ENCODE measurements at places on chromosomes 5 and 9.

DNA sequence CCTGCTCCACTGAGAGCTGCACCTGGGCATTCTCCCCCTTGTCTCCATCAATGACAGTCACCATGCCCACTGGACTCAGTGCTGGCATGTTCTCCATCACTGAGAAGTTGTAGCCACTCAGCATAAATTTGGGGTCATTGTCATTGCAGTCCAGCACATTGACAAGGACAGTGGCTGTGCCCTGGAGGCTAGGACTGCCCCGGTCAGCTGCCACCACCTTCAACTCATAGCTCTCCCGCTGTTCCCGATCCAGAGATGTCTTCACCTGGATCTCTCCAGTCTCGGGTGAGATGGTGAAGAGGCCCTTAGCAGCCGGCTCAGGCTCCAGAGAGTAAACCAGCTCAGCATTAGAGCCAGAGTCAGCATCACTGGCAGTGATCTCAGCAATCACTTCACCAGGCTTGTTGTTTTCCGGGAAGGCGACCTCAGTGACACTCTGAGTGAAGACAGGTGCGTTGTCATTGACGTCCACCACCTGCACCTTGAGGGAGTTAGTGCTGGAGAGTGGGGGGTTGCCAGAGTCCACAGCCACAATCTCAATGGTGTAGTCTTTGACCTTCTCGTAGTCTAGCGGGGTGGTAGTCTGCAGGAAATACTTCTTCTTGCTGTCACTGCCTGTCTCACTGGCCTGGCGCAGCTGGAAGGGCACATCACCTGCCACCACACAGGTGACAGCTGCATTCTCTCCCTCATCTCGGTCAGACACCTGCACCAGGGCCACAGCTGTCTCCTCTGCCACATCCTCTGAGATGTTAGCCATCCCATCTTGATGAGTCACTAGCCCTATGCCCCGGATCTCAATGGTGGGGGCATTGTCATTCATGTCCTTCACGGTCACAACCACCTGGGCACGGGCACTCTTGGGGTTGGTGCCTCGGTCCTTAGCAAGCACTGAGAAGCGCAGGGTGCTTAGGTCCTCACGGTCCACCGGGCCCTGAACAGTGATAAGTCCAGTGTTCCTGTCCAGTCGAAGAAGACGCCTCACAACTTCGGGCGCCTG lies 13.5 kb downstream of the PCDH1 start:
- no peak for DNase-seq

DNA sequence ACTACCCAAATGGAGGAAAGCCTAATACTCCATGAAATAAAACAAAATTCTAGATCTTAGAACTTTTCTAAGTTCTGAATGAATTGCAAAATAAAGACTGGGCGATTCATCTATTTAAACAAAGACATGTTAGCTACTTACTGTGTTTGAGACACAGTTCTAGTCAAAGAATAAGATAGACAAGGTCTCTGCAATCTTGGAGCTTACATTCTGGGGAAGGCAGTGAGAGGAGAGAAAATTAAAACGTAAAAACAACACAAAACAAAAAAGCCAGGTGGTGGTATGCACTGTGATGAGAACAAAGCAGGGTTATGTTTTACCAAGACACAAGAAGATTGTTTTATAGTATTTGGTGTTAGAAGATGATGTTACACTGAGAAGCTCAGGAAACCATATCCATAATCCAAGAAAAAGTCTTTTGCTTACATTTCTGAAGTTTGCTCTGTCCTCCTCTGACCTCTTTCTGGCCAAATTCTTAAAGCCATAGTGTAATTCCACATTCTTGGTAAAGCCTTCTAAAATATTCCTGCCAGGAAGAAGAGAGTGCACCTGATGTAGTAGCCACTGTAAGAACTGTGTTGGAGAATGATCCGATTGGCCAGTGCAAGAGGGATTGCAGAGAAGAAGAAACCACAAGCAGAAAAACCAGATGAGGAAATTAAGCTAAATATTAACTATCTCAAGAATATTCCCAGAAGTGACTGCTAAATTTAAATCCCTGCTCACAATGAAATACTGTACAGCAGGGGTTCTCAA lies 218.4 kb downstream of the PCSK1 start:
- DNase-seq, result no peak

- DNase-seq, result no peak
These were observed 16.6 kb upstream of the S1PR3 start for GRCh38 chr9:88974641-88975040.

GRCh38 chr9:76629205-76629990 lies 134.8 kb upstream of the PCA3 start:
- no peak for DNase-seq

DNA sequence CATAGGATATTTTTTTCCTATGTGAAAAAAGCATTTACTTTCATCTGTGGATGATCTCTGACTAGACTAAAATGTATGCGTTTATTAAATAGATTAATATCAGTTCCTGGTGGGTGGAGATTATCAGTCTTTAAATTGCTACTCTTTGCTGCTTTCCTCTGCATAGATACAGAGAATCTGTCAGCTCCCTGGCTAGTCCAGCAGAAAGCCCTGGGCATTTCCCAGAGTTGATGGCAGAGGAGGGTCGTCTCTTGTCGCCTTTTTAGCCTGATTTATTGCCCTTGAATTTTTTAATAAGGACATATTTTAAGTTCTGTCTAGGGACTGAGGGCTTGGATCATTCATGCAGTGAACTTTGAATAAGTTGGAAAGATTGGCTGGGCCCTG lies 165.5 kb downstream of the CD180 start:
- no peak for DNase-seq

GRCh38 chr5:124599028-124599973 lies 147.1 kb downstream of the ZNF608 start:
- peak; percentile 46 for DNase-seq

DNA sequence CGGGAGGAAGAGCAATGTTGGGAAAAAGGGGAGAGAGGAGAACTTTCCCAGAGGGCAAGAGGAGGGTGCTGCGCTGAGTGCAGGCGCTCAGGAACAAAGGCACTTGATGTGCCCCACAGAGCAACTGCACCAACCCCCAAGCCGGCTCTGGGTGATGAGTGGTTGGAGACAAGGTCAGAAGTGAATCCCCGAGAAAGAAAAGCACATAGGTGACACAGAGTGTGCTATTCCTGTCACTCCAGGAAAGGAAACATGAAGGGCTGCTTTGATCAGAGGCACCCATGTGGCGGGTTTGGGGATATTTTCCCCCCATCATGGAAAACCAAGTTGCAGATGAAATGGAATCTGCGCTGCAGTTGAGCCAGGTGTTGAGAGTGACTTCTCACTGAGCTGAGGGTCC lies 20.7 kb upstream of the SLC25A48 start:
- no peak for DNase-seq

DNA sequence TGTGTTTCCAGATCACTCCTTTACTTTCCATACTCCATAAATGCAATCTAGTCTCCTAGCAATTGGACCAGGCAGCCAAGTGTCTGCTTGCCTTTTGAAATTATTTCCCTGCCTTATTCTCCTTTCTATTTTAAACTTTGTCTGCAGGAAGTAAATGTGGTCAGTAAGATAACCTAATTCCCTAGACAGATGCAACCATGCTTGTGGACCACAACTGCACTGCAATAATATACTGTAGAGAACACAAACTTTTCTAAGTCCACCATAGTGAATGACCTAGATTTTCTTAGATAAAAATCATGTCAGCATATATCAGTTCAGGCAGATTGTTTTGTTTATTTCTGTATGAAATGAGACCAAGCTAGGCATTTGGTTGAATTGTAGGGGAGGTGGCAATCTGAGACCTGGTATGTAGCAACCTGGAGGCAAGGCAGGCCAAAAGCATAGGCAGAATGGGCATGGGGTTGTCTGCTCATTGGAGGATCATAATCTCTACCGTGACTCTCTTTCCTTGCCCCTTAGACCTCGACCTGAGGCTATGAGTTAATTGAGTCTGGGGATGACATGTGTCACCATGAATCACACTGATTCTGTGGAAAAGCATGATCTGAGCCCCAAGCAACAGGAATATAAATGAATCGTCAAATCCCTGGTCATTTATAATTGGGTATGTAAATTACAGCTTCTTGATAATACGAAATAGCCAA lies 20.7 kb downstream of the ACTL7B start:
- no peak for DNase-seq

DNA sequence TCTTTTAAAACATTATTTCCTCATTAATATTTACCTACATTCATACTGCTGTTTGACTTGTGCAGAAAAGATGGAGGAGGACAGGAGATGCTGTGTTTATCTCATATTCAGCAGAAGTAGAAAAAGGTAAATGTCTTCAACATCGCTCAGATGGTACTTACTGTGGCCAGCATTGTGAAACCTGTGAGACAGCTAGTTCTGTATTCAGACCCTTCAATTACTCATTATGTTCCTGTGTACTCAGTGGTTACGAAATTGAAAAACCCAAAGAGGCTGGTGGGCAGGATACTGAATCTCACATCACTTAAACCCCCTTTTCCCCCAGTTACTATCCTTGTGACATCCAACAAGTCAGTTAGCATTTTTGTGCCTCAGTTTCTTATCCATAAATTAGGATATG lies 216.0 kb downstream of the KDM4C start:
- no peak for DNase-seq

DNA sequence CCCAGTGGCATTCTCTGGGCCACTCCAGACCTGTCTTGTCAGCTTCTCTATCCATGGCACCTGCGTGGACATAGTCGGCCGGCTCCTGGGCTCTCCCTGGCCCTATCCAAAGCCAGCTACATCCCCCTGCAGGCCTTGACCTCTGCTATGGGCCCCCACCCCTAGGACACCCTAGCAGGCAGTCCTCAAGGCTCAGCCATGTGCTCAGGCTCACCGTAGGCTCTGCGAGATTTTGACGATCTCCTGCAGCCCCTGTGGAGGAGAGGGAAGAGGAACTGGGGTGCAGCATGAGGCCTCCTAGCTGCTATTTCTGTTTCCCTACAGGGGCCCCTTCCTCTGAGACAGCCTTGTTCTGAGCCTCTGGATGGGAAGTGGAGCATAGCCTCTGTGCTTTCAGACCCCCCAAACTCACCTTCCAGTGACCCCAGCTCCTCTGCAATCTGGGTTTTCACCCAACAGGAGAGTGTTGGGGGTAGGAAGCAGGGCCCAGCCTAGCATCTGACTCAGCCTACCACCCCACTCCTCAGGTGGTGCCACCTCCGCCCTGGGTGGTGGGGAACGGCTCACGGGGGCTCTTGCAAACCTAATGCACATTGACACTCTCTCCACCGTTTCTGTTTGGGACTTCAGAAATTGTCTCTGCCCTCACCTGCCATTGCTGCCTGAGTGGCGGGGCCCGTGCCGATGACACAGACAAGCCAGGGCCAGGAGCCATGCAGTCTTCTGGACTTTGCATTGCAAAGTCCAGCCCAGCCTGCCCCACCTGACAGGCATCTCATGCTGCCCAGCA lies 36.7 kb downstream of the HRH2 start:
- DNase-seq, result no peak

DNA sequence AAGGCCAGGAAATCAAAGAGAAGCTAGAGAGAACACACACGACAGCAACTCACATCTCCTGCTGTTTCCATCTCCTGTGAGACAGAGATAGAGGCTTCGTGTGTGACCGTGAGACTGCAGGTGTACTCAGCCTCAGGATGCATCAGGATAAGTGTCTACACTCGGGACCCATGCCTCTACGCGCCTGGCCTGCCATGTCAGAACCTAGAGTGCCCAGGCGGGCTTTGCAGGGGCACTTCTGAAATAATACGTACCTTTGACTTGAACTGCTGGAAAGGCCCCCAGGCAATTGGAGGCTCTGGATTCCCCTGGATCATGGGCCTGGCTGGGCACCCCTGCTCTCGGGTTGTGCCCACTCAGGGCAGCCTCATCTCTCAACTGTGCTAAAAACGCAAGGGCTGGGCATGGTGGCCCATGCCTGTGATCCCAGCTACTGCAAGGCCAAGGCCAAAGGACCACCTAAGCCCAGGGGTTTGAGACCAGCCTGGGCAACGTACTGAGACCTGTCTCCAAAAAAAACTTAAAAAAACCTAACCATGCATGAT lies 13.0 kb downstream of the CLPTM1L start:
- no peak for DNase-seq

DNA sequence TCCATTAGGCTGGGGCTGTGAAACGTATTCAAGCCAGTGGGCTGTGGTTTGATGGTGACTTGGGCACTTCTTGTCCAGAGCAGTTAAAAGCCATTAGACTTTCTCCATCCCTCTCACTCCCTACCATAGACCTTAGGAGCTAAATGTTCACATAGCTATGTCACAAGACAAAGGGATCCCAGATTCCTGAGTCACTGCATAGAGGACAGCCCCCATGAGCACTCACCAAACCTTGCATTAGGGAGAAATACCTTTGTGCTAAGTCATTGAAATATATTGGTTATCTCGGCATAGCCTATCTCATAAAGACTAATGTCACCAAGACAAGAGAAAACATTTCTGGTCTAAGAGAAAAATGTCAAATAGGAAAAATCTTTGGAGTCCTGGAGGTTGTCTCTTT lies 104.3 kb downstream of the TRPM6 start:
- DNase-seq, result peak; percentile 63

DNA sequence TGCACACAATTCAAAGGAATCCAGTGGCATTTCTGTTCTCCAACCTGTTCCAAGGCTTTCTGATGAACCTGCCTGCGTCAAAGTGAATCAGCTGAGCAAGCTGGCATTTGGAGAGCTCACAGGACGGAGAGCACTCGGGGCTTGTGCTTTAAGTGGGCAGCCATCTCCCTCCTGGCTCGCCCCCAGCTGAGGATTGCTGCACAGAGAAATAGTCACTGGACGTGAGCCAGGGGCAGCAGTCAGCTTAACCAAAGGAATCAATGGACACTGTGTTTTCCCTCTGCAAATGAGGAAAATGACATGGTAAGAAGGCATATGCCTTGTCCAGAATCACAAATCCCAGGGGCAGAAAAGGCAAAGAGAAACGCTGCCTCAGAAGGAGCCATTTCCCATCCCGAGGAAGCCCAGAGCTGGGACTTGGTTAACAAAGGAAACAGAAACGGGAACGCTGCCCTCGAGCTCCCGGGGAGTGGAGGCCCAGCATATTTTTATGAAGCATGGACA lies 299.4 kb downstream of the ZSWIM6 start:
- peak; percentile 4 for DNase-seq

DNA sequence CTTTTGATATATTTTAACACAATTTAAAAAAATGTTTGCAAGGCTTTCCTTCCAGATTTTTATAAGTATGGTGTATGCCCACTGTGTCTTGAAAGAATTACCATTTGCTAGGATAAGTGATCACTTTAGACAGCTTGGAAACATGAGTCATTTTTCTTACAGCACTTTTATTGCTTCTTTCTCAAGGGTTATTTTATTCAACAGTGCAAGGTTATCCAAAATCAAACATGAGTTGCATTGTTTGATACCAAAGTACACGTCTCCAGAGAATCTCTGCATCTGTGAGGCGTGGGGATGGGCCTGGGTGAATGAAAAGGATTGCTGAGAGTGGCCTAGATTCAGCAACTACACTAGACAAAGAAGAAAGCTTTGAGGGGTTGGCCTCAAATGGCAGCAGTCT lies 329.6 kb downstream of the ADAMTS6 start:
- no peak for DNase-seq

All from brain microvascular endothelial cell (primary cell).